CD4-positive, alpha-beta T cell treated with Interleukin-21 for 1 hour (primary cell): ENCODE measurements at places on chromosomes 5 and 9.

GRCh38 chr9:133342069-133342406 is 5.9 kb downstream of the MED22 start:
- DNase-seq = no peak

- DNase-seq = no peak
Measured at GRCh38 chr5:62017092-62017491, 288.9 kb upstream of the KIF2A start.

DNA sequence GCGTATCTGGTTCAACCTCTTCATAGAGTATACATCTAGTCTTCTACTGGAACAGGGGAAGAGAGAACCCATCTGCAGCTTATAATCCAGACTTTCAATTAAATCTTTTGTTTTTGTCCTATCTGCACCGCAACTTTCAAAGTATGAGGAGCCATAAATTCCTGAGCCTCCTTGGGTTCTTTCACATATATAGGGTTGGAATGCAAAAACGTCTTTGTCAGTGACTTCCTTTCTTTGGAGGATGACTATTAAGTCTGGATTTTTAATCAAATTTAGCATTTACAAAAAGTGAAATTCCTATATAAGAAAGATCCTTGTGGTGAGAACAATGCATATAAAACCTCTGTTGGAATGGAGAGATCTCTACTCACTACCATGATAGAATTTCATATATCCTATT is 370.8 kb downstream of the TMEM38B start:
- no peak for DNase-seq

- DNase-seq = no peak
Measured at GRCh38 chr9:113387560-113388230, 10.9 kb upstream of the HDHD3 start.
